Foreskin melanocyte (primary cell): ENCODE measurements at places on chromosomes 12 and 14.

DNA sequence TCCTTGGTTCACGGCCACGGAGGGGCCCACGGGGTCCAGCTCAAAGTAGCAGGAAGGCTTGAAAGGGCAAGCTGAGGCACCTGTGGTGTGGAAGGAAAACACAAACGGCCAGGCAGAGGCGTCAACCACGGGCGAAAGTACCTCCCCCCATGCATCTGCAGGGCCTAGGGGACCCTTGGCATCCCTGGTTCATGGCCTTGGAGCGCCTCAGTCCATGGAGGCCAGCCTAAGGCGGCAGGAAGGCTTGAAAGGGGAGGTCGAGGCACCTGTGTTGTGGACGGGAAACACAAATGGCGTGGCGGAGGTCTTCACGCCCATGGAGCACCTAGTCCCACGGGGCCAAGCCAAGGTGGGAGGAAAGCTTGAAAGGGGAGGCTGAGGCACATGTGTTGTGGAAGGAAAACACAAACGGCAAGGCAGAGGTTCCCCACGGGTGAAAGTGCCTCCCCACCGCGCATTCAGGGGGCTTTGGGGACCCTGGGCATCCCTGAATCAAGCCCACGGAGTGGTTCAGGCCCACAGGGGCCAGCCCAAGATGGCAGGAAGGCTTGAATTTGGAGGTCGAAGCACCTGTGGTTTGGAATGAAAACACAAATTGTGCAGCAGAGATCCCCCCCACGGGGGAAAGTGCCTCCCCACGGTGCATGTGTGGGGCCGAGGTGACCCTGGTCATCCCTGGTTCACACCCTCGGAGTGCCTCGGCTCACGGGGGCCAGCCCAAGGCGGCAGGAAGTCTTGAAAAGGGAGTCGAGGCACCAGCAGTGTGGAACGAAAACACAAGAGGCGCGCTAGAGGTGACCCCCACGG lies 380.8 kb downstream of the ALG10 start:
- no peak for DNase-seq

DNA sequence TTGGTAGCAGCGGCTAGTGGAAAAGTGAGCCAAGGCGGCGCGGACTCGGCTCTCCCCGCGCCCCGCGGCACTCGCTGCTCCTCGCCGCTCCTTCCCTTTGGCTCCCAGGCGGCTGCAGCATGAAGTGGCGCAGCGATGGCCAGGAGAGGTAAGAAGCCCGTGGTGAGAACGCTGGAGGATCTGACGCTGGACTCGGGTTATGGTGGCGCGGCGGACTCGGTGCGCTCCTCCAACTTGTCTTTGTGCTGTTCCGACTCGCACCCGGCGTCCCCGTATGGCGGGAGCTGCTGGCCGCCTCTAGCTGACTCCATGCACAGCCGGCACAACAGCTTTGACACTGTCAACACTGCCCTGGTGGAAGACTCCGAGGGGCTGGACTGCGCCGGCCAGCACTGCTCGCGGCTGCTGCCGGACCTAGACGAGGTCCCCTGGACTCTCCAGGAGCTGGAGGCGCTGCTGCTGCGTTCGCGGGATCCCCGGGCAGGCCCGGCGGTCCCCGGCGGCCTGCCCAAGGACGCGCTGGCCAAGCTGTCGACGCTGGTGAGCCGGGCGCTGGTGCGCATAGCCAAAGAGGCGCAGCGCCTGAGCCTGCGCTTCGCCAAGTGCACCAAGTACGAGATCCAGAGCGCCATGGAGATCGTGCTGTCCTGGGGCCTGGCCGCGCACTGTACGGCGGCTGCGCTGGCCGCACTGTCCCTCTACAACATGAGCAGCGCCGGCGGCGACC lies 225.6 kb upstream of the CRY1 start:
- DNase-seq = no peak

DNA sequence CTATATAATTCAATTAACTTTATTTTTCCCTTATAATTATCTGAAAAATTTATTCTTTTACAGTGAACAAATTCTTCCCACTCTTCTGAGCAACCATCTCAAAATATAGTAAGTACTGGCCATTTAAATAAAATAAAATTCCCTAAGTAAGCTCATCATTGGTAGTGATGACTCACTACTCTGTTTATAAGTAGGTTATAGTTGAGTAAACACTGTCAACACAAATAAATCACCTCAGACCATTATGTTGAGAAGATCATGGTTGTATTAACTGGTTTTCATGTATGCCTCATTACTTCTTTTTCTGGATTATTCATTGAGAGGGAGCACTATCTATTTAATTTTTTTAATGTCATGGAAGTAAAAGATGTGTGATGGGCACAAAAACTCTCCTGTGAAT lies 220.5 kb downstream of the SEC23A start:
- no peak for DNase-seq

- no peak for DNase-seq
Measured at GRCh38 chr12:51281202-51281924, 11.1 kb upstream of the SMAGP start.

- DNase-seq = no peak
Measured at GRCh38 chr14:72275242-72275641, 343.0 kb downstream of the RGS6 start.

GRCh38 chr12:38101753-38102152 lies 214.8 kb upstream of the ALG10B start:
- DNase-seq = no peak

- peak; percentile 29 for DNase-seq
Measured at GRCh38 chr14:57692671-57693070, 173.2 kb downstream of the SLC35F4 start.

- no peak for DNase-seq
Measured at GRCh38 chr14:100818221-100818699, 7.7 kb upstream of the MEG3 start.

- peak; percentile 90 for DNase-seq
Measured at GRCh38 chr12:22117563-22118237, 71.7 kb downstream of the CMAS start.

DNA sequence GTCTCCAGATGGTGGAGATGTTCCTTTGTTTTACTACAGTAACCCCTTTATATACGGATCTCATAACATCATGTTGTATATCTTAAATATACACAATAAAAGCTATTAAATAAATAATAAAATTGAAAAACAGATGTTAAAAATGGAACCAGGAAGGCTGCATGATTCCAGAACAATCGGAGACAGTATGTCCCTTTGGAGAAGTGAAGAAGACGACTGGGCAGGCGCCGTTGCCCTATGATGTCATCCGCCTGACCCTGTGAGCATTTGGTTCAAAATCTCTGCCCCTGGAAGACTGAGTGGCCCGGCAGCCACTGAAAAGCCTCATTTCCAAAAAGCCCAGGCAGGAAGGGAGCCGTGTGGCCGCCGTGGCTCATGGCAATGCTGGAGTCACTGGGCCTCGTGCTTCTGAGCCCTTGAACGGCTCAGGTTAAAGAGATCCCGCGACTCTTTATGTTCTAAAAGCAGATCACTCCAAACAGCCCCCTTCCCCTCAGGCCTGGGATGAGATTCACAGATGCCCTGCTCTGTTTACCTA lies 30.8 kb downstream of the RIMBP2 start:
- no peak for DNase-seq

- DNase-seq = no peak
Measured at GRCh38 chr12:69239922-69240630, 707 bp downstream of the CPSF6 start.

DNA sequence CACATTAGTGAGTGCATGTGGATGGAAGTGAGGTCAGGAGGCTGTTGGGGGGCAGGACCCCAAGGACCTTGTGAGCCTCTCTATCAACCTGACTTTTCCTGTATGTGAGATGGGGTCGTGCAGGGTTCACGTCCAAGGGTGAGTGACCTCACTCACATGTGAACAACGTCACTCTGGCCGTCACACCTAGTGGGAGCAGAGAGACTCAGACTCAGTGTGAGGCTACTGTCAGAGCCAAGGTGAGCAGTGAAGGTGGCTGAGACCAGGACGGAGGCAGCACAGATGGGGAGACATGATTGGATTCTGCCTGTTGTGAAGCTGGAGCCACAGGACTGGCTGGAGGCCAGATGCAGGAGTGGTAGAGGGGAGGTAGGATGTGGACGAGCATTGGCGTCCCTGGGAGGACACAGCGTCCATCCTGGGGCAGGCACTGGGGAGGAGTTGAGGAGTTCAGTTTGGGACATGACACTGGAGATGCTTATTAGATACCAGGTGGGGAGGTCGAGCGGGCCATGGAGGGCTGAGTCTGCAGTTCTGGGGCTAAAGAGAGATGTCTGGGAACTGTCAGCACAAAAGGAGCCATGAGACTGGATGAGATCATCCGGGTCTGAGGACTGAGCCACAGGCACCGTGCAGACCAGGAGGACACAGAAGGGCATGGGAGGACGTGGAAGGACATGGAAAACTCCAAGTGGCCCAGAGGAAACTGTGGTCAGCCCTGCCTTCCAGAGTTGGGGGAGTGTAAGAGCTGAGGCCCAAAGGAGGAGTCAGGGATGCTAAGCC lies 92.8 kb downstream of the LGMN start:
- DNase-seq = no peak

DNA sequence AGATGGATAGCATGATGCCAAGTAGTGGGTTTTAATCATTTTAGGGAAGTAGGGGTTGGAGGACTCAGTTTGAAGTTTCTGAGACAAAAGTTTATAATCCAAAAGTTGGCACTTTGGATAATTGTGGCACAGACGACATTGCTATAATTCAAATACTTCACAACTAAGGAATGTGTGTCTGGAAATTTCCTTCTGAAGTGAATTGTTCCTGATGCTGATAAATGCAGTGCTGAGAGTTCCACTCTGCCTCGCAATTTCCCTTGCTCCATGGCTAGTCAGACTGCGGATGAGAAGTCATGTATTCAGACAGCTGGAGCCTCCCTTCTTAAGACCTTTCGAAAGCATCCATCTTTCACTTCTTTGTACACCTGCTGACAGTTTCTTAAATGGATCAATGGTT lies 393.3 kb upstream of the PRICKLE1 start:
- no peak for DNase-seq

DNA sequence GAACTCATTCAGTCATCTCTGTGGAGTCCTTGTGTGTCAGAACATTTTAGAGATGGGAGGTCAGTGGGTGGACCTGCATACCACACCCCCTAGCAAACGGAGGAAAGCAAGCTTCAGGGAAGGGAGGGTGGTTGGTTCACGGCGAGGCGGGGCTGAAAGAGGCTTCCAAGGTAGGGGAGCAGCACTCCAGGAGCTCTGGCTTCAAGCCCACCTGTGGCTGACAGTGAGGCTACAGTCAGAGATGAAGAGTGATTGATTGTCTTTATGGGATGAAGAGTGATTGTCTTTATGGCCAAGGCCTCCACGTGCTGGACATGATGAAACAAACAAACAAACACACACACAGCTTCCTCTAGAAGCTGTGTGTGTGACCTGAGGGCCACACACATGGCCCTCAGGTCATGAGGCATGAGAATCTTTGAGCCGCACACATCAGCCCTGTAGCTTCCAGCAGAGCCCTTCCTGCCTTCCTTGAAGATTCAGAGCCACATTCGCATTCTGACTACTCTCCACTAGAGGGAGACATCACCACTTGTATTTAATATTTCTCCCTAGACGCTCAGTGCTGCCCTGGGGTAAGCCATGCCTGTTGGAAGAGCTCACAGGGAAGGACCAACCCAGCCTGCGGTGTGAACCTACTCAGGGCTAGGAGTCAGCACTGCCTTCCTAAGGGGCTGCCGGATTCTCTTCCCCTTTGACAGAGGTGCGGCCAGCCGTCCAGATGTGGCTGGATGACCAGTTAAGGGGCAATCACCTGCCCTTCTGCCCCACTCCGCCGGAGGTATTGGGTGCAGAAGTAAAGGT lies 54.4 kb upstream of the KCNA1 start:
- peak; percentile 70 for DNase-seq

DNA sequence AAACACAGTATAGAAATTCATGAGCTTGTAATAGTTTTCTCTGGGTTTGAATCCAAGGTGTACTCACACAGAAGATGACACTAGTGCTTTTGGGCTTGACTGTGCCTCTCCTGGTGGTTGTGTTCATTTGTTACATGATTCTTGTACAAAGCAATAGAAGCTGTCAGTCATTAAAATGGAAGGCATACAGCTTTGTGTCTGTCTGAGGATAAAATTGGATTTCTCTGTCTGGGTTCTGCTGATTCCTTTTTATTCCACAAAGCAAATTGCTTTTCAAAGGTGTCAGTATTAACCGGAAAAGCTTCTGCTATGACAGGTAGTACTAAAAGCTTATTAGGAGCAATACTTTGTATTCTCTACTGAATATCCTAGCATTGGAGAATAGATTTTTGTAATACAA lies 361.2 kb downstream of the SLC6A15 start:
- DNase-seq = no peak

DNA sequence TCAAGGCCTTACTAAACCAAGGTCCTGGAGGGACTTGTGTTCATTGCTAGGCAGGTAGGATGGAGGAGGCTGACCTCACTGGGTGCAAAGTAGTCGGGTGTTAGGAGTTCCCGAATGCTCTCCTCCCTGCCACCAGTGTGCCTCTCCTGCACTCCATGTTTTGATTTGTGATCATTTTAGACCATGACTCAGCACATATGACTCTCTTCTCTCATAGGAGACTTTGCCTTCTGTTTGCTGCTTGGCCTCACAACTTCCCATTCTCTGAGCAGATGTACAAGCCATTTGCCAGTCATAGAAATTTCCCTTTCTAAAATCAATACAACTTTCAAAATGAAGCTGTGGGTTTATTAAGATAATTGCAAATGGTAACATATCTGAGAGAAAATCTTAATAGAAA lies 46.6 kb upstream of the LRIG3 start:
- DNase-seq = no peak

DNA sequence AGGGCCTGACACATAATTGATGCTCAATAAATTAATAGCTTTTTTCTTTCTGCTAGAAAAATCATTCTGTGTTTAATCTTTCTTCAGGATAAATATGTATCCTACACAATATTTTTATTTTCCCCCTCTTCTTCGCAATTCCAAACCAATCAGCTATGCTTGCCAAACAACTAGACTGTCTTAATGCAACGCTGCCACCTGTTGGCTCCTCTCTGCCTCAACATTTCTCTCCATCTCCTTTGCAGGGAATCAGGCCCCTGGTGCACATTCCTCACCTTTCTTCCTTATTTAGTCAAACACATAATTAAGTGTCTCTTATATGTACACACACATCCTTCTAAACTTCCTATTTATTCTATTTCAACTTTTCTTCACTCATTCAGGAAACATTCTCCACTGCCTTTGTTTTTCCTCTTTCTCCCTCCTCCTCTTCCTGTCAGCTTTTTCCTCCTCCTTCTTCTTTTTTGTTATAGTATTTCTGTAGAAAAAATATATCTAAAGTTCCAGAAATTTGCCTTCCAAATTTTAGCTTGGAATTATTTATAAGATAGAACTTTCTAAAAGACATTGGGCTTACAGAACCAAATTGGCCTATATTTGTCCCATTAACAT lies 406.0 kb downstream of the PRKD1 start:
- no peak for DNase-seq

DNA sequence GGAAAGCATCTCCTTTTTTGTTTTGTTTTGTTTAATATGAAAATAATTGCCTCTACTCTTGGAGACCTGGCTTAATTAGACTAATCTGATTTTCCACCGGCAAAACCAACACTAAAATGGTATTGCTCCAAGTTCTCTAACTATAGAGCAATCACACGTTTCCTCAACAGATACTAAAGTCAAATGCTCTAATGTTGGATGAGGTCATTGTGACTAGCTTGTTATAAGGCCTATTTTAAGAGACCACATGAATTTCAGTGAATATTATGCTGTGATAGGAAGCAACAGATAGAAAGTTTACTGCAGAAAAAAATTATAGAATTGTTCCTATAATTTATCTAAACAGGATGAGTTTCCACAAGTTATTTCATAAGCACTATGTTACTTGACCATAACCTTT lies 3.3 kb upstream of the CCDC196 start:
- no peak for DNase-seq

- DNase-seq = no peak
Measured at GRCh38 chr12:48996794-48997718, 2.1 kb downstream of the DDN start.

GRCh38 chr14:55915456-55915855 lies 202.8 kb upstream of the PELI2 start:
- no peak for DNase-seq
